ENCODE measurements at places on chromosomes 11 and 22.

DNA sequence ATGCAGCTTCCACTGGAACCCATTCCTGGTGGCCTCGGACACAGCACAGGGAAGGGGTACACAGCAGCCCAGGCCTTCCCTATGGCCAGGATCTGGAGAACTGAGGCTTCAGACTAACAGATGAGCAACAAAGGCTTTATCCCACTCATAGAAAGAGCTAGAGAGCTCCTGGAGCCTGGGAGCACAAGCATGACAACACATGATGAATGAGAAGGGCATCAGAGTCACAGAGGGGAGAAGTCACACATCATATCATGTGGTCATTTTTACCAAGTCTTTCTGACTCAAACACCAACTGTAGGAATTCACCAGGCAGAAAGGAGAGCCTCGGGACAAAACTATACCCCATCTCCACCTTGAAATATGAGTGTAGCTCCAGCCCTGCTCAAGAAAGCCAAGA, 43.2 kb downstream of the NRXN2 start:
- no peak for DNase-seq

DNA sequence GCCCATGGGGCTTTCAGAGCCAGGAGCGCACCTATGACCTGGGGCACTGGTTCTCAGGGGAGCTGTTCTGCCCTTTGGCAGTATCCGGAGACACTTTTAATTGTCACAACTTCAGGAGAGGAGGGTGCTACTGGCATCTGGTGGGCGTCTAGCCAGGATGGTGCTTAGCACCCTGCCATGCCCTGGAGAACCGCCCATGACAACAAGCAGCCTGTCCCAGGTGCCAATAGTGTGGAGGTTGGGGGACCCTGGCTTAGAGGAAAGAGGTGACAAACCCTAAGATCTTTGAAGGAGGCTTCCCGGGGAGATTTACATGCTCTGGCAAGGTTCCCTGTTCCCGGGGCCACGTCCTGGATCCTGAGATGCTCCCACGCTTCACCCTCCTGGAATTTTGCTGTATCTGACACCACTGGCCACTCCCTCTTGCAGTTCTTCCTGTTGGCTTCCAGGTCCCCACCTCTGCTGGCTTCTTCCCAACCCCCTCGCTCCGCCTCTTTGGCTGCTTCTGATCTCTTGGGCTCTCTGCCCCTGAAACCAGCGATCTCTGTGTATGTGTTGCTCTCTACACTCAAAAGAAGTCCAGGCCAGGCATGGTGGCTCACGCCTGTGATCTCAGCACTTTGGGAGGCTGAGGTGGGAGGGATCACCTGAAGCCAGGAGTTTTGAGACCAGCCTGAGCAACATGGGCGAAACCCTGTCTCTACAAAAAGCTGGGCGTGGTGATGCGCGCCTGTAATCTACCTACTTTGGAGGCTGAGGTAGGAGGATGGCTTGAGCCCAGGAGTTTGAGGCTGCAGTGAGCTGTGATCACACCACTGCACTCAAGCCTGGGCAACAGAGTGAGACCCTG, 31.1 kb downstream of the FADS3 start:
- peak; percentile 83 for DNase-seq

DNA sequence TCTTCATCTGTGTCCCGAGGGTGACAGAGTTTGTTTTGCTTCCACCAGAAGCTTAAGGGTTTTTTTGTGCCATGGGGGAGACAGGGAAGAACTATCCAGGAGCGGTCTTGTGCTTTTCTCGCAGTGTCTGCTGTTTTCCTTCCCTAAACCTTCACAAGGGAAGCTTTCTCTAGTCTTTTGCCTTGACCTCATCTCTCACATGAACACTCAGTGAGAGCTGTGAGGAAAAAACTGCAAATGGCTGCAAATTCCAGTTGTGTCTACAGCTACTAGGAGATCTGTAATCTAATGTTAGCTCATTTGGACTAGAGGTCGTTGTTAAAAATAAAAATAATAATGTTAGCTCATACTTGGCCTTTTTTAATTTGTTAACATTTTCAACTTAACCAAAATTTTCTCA, 264.7 kb upstream of the SESN3 start:
- DNase-seq: no peak

GRCh38 chr22:45698094-45698493, 26.5 kb downstream of the ATXN10 start:
- DNase-seq: no peak

DNA sequence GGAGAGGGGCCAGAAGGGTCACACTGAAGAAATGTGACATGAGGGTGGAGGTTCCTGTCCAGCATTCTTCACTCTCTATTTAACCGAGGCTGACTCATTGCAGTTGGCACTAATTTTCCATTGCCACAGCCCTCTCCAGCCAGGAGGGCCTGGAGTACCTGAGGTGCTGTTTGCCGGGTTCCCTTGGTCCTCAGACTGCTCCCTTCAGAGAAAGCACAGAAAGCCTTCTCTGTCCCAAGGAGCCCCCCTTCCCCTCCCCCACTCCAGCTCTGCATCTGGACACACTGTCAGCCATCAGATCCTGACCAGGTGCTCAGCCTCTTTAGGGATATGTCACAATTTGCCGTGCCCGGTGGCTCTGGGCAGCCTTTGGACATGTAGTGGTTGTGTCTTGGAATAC, 3.2 kb upstream of the C11orf91 start:
- peak; percentile 39 for DNase-seq

GRCh38 chr11:127114035-127114434, 113.5 kb upstream of the KIRREL3 start:
- DNase-seq: peak; percentile 47

- no peak for DNase-seq
Measured at GRCh38 chr11:114219559-114220349, 76.4 kb upstream of the NNMT start.

- peak; percentile 16 for DNase-seq
Measured at GRCh38 chr11:105609341-105609781, 512 bp upstream of the GRIA4 start.

DNA sequence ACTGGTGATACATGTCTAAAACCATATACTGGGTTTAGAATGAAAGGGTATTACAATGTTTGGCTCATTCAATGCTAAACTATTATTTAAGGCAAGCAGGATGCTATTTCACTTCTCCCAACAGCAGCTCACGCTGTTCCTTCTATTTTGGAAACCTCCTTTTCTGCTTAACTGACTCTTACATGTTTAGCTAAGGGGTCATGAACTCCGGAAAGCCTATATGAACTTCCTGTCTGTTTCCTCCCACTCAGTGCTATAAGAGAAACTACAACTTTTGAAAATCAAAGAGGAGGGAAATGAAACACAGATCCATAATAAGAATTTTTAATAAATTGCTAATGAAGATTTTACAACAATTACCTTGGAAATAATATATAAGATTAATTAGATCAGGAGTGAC, 30.9 kb downstream of the SLC36A4 start:
- DNase-seq: no peak

DNA sequence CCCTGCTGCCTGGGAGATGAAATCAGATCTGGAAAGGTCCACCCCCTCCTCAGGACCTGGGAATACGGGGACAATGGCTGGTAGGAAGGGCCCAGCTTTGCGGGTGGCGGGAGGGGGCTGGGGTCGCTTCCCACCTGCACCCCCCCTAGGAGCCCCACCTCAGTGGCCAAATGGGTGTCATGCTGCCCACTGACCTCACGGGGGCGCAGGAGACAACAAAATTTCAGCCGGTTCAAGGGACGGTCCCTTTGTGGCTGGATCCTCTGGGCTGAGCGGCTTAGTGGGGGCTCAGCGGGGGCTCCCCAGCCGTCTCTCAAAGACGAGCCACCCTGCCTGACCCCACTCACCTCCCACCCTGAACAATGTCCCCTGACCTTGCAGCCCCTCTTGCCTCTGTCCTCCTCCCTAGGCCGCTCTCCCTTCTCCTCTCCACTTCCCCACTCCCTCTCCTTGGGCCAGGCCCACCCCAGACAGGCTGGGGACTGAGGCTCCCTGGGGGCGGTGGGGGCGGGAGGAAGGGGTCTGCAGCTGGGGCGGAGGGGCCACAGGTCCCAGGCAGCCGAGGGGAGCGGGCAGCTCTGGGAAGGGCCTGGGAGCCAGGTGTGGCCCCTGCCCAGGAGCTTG, 39.3 kb upstream of the H19 start:
- DNase-seq: no peak
